Renal cortical epithelial cell (primary cell): ENCODE measurements at places on chromosomes 3 and 15. TPM values are rescaled to one million over a fixed set of nuclear protein-coding genes. Genes with fewer than 3 reads are reported as not detected.

DNA sequence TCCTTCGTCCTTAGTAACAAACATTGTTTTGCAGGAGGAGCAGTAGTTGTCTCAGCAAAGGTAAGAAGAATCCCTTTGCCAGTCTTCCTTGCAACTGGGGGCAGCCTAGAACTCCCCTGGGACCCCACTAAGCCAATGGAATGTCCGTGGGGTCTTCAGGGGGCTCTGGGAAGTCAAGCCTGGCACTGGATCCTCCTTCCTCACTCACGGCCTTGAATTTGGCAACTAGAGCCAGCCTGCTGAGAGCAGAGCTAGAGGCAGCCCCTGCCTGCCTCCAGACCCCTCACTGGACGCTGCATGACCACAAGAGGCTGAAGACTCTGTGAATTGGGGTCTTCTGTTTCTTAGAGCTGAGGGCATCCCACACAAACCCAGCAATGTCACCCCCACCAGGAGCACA, 18.6 kb upstream of the PRR23E start:
- DNase-seq, result no peak

GRCh38 chr3:176953106-176954060, 243.9 kb downstream of the TBL1XR1 start:
- peak; percentile 77 for DNase-seq

The SH2D7 gene
- not detected in 2 replicates for total RNA-seq

DNA sequence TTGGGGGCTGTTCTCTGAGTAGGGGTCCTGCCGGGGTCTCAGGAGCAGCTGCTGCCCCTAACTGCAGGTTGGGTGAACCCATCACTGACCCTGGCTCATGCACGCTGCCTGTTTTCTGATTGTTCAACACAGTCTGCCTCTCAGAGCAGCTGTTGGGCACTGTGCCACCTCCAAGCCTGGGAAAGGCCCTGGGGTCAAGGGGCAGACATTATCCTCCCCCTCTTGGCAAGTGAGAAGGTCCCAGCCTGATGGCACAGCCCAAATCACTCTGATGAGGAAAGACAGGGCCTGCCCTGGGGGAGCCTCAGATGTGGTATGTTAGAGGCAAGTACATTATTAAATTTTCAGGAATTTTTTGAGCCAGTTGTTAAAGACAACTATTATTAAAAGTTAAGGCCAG, 14.1 kb upstream of the GNAT1 start:
- no peak for DNase-seq

DNA sequence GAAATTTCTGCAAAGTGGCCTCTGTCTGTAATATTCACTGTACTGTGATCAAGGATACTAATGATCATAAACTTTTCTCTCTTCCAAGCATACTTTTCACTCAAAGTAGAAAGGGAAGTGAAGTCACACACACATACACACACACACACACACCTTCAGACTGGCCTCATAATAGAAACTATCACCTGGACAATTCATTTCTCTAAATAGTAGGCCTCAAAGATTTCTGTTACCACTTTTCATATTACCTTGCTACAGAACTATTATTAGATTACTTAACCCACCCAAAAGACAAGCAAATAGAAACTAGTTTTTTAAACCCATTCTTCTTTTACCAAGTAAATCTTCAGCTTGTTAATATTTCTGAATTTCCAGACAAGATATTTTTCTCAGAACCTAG, 12.2 kb downstream of the CPB1 start:
- no peak for DNase-seq

- DNase-seq, result no peak
Measured at GRCh38 chr3:162262129-162262528, 765.5 kb downstream of the OTOL1 start.

The AADACL2 gene
- not detected in 2 replicates for total RNA-seq

DNA sequence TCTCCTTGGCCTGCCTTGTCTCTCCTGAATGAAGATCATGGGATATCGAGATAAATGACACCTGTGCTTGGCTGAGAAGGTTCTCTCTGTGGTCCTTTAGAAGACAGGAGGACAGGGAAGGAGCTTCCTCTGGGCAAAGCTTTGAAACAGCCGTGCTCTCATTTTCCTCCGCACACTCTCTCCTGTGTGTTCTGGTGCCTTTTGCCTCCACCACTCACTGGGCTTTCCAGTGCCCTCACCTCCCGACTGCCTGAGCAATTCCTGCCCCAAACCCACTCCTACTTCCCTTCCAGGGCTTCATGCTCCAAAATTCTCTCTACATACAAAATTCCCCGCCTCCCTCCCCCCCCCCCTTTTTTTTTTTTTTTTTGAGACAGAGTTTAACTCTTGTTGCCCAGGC, 32.3 kb downstream of the UPK1B start:
- no peak for DNase-seq

The PPP1R14D gene
- not detected in 2 replicates for total RNA-seq

GRCh38 chr3:64686446-64686908, 1.3 kb downstream of the ADAMTS9 start:
- DNase-seq, result peak; percentile 71

DNA sequence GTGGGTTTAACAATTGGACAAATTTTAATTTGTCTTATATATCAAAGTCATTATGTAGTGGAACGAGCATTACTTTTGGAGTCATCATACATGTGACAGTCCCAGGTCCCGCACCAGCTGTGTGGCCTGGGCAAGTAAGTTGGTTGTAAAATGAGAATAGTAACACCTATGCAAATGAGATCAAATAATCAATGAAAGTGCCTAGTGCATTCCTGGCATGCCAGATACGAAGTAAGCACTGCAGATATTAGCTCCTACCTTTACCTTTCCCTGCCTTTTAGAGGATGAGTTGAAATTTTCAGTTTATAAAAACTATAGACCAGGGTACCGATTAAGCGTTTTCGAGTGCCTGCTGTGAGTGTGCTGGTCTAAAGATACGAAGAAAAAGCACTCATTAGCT, 134.1 kb downstream of the LRIG1 start:
- no peak for DNase-seq

DNA sequence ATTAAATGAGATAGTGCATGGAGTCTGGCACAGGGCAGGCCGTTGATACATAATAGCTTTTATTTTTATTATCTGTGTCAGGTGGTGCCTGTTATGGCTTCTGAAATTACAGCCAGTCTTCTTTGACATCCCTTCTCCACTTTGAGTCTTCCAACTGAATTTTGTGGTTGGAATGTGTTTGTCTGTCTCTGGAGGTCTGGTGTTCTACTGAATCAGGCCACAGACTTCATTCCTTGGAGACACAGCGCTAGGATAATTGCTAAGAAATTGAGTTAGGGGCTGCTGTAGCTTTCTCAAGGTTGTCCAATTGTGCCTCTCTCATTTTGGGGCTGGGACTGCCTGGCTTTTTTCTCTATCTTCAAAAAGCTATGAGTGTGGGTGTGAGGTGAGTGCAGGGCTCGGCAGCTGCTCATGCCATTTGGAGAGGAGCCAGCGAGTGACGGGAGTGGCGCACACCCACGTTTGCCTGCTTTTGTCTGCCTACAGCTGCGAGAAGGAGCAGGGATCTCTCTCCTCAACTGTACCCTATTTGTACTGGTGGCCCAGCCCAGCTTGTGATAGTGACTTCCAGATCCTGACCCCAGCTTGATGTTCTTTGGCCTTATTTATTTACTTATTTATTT, 49.8 kb upstream of the SYN2 start:
- no peak for DNase-seq

The GAP43 gene
- total RNA-seq, result not detected in 2 replicates

DNA sequence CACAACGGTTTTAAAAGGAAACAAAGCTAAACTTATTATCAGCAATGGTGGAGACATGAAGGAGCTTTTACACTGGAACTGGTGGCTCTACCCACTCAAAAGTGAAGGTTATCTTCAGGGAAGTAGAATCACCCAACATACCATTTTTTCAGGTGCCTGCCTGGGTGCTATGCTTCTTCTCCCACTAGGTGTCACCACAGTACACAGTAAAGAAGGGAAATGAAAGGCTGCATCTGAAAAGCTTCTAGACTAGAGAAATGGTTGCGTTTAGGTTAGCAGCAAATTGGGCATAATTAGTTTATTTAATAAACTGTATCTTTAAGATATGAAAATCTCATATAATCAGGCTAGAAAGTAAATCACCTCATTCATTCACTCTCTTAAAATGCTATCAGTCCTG, 47.0 kb upstream of the SELENOK start:
- peak; percentile 53 for DNase-seq

- DNase-seq, result no peak
Measured at GRCh38 chr3:126616931-126617330, 38.0 kb downstream of the TXNRD3 start.

DNA sequence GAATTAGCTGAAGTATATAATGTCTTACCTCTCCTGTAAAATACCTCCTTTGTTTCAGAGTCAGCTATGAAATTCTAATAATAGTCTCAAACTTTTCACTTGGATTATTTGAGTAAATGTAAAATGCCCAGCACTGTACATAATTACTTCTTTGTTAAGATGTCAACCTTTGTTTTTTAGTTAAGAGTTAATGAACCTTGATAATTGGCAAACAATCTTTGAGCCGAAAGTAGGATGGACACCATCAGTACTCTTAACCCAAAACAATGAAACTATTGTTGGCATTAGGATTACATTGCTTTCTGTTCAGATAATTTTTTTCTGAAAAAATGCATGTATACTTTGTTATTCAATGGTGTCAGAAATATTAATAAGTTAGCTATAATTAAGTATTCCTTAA, 3.0 kb upstream of the NECTIN3 start:
- DNase-seq, result no peak

The ASB7 gene
- 17.9 and 30.0 TPM in 2 replicates for total RNA-seq

DNA sequence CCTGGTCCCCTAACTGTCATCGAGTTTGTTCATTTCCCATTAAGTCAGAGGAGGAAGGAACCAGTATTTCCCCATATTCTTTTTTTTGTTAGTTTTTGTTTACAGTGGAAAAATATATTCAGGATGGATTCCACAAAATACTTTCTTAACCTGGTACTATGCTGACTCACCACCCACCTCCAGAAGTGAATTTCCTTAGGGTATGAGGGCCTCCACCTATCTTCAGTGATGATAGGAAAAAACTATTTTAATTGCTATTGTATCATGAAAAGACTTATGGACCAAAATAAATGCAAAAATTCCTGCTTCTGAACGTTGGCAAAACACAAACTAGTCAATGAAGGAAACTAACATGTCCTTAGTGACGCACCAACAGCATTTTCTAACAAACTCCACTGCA, 64.2 kb upstream of the FOXP1 start:
- peak; percentile 49 for DNase-seq

DNA sequence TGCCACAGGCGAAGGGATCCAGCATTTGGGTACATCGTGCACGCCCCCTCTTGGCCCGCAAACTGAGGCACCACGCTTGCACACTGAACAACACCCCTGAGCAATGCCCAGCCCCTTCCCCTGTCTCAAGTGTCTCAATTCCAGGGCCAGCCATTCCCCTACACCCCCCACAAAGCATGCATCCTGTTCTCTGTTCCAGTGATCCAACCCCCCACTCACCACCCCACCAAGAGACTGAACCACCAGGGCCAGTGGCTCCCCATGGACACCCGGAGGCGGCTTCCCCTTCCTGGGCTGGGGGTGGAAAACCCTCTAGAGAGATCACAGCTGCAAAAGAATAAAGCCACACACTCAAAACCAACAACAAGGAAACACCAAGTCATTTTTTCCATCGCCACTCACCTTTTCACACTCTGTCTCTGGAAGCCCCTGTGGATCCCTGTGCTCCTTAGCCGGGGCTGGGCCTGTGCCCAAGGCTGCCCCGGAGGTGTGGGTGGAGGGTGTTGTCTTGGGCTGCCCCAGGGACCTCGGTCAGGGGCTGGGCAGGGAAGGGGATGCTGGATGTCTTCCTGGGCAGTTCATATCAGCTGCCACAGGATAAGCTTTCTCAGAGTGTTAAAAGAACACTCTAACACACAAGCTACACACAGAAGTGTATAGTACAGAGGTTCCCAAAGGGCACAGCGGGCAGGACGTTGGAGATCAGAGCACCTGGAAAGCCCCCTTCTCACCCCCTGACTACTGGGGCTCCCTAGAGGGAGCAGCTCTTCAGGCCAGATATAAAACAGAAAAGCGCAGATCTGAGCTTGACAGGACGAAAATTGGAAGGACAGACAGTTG, 92.5 kb downstream of the CHSY1 start:
- no peak for DNase-seq

The POPDC2 gene
- total RNA-seq, result 0.40 TPM in 1 of 2 replicates, not detected in the other

- DNase-seq, result no peak
Measured at GRCh38 chr3:138458774-138459499, 24.5 kb downstream of the ESYT3 start.

The MASP1 gene
- 0.52 and 3.5 TPM in 2 replicates for total RNA-seq

GRCh38 chr3:74801924-74802323, 187.5 kb upstream of the CNTN3 start:
- DNase-seq, result no peak
